Pancreas (tissue), 10 donors: ENCODE measurements at places on chromosomes 12 and 14.

GRCh38 chr14:55097881-55098560, 31.0 kb upstream of the LGALS3 start:
- no peak for DNase-seq

DNA sequence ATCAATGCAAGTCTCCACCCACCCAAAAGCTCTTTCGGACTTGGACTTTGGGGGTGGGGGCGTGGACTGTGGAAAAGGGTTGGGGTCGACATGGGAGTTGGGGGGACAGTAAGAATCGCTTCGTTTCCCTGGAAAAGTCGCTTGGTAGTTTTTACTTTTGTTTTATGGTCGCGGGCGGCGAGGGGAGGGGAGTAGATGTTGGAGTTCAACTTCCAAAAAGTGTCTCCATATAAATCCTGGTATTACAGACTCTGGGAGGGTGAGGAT, 568 bp upstream of the BCL11B start:
- DNase-seq = no peak

DNA sequence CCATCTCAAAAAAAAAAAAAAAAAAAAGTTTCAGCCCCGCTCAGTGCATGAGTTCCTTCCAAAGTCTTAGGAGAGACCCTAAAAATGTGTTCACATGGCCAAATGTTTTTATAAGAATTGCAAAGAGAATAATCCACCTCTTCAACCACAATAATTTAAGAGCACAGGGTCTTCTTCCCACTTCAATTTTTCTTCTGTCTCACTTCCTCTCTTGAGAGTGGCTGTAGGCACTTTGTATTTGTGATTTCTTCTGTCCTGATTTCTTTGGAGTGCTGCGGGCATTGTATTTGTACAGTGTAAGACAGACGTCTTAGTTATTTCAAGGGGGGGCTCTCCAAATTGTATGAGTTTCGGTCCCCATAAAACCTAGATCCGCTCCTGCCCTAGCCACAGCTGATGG, 58.3 kb downstream of the C12orf56 start:
- DNase-seq = no peak

DNA sequence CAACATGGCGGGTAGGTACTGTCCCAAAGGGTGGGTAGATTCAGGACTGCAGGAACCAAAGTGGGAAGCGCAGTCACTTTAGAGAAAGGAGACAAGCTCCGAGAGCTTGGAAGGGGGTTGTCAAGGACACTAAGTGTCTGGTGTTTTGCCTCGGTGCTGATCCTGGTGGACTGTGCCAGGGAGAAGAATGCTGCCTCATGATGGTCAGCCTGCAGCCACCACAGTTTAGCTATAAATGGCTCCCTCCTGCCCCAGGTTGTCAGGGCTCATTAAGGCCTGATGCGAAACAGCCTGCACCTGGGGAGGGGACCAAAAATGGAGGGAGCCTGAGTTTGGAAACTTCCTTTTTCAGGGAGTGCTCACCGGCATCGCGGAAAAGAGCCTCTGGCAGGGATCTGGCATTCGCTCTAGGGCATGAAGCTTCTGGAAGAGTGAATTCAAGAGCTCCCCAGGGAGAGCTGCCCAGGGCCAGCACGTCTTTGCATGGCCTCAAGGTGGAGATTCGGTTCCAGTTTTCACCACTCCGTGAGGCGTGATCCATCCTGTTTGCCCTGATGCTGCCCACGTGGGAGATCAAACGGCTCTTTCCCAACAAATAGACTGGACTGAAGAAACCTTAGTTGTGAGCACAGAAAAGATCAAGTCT, 164.0 kb downstream of the FOXN3 start:
- DNase-seq = no peak

GRCh38 chr14:101247842-101248725, 313.2 kb upstream of the DIO3 start:
- no peak for DNase-seq

DNA sequence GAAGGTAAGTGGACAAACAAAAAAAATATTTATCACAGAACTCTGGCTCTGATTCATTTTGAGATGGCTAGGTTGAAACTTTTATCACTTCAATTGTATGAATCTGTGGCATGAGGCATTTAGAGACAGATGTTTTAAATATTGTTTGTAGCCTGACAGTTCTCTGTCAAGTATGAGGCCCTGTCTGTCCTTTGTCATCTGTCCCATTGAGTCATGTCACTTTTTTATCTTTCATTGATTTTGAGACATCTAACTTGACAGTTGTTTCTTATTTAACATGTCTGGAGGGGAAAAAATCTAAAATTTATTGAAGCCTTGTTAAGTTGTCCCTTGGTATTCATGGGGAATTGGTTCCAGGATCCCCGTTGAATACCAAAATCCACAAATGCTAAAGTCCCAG, 829.5 kb downstream of the FSCB start:
- DNase-seq = no peak
